Right renal cortex interstitium (tissue), 3 donors: ENCODE measurements at places on chromosomes 3 and 15.

GRCh38 chr15:62553911-62554563 is 389.0 kb upstream of the C2CD4B start:
- DNase-seq, result no peak

- no peak for DNase-seq
These were observed 156.3 kb downstream of the TIGIT start for GRCh38 chr3:114450008-114450596.

- no peak for DNase-seq
These were observed 56.8 kb upstream of the NANOGP8 start for GRCh38 chr15:35141743-35142471.

DNA sequence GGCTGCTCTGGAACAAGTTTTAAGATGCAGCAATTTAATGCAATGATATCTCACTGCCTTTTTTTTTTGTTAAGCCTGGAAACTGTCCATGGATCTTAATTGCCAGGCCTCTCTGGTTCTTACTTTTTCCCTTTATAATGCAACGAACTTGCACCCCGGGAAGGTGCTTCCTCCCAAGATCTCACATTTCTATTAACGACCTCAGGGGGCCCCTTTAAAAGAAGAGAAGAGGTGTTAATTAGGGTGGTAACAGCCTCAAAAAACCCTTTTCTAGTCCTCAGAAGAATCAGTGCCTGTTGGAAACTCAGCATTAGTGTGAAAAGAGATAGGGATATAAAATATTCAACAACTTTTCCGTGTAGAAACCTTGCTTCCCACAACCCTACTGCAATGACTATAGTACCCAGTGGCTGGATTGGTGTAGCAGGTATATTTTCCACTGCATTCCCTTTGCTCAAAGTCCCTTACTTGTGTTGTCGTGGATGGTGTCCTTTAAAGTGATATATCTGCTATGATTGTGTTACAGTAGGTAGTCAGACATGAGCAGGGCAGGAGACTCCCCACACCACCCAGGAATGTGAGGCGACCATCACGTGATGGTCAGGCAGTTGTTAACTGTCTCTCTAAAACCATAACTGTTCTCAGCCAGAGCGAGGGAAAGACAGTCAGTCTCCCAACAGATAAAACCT is 121.8 kb downstream of the CTNNB1 start:
- no peak for DNase-seq

GRCh38 chr3:187966636-187967406 is 187.1 kb upstream of the LPP start:
- no peak for DNase-seq

DNA sequence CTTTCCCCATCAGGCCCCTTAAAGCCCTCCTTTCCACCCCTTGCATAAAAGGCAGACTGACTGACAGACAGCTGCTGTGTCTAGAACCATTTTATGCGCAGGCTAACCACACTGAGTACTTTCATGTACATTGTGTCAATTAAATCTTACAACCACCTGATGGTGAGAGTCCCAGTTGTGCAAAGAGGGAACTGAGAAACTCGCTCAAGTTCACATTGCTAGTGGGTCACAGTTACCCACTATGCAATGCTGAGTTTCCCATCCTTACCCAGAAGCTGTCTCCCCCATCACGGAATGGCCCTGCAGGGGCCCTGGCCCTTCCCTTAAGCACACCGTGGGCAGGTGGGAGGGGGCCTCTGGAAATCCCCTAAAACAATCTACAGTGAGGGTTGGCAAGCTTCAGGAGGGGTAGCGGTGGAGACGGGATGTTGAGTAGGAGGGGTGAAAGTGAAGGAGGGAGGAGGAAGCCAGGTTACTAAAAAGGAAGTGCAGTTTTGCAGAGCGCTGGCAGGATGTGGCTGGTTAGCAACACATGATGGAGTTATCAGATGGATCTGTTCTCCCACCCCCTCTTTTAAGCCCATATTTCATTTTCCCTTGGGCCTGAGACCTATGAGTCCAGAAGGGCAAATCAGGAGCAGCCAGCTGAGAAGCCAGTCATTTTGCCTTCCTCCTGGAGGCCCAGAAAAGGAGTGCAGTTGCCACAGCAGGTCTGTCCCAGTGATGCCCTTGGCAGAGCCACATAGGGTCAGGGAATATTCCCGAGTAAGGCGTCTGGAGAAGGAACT is 30.0 kb downstream of the STARD5 start:
- DNase-seq, result no peak
